RPMI8226 (cell line): ENCODE measurements at places on chromosomes 2 and 18.

GRCh38 chr18:57051657-57052044 is 95.2 kb upstream of the BOD1L2 start:
- peak; percentile 30 for DNase-seq

- DNase-seq = no peak
Measured at GRCh38 chr2:22279541-22279940, 1105.4 kb upstream of the KLHL29 start.

DNA sequence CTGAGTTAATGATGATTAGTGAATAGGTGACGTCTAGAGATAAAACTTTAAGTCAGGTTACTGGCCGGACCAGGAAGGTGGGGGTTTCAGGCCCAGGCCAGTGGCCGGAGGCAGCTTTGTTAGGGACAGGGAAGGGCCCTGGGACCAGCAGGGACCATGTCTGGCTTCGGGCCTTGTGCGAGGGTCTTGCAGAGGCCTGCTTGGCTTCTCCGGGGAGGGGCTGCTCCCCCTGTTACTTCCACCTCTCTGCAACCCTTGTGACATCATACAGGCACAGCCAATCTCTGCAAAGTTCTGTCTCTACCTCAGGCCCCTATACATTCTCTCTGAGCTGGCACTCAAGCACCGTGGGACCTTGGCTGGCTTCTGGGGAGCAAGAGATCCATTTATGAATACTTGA is at the start of gene ALLC:
TSS of gene ALLC (plus strand) at position 320 of the 400 bp plus-strand sequence. CDS start 12,958 bp downstream, outside the sequence.
- no peak for DNase-seq

DNA sequence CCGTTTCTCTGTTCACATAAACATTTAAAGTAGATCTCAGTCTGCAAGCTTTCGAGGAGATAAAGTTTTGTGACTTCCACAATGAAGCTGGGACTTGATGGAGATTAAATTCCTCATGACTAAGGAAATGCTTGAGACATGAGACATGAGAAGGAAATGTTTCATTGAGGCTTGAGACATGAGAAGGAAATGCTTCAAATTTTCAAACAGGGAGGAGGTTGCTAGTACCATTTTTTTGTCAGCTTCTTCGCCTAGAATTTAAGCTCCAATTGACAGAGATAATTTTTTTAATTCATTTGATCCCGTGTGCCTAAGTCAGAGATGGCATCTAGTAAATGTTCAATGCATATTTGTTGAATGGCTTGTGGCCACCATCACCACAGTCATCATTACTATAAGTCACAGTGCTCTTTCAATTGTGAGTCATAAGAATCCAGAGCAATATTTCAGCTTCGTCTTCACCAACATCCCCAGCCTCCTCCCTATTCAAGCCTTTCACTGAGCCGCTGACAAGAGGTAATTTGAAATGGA is 543 bp upstream of the MARCHF4 start:
- DNase-seq = no peak

DNA sequence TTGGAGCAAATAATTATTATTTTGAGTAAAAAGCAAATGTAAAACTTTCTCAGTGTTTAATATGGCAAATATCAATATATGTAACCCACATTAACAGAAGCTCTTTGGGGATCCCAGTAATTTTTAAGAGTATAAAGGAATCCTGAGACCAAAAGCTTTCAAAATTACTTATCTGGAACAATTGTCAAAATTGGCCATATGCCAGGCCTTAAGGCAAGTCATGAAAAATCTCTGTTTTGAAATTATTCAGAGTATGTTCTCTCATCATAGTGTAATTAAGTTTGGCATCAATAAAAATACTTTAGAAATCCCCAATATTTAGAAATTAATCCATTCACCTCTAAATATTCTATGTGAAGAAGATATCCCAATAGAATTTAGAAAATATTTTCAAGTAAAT is 225.3 kb upstream of the ARL4C start:
- no peak for DNase-seq

DNA sequence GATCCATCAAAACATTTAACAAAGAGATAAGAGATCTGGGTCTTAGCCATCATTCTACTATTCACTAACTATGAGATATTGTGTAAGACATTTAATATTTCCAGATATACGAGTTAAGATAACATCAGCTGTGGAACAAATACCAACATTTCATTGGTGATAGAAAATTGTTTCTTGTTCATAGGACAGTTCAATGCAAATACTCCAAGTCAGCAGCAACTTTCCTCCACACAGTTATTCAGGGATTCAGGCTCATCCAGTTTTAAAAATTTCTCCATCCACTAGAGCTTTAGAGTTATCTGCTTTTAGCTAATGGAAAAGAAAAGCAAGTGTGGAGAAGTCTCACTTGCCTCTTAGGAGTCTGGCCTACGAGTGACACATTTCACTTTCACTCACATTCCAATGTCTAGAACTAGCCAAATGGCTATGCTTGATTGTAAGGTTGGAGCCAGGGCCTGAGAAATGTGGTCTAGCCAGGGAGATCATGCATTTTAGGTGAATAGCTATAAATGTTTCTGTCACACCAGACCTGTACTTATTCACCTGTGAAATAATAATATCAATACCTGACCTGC is 119.3 kb upstream of the MAPRE2 start:
- DNase-seq = no peak

- DNase-seq = no peak
Measured at GRCh38 chr2:11411244-11411643, 54.7 kb downstream of the E2F6 start.

GRCh38 chr2:56170504-56170903 is 13.3 kb upstream of the CCDC85A start:
- no peak for DNase-seq

DNA sequence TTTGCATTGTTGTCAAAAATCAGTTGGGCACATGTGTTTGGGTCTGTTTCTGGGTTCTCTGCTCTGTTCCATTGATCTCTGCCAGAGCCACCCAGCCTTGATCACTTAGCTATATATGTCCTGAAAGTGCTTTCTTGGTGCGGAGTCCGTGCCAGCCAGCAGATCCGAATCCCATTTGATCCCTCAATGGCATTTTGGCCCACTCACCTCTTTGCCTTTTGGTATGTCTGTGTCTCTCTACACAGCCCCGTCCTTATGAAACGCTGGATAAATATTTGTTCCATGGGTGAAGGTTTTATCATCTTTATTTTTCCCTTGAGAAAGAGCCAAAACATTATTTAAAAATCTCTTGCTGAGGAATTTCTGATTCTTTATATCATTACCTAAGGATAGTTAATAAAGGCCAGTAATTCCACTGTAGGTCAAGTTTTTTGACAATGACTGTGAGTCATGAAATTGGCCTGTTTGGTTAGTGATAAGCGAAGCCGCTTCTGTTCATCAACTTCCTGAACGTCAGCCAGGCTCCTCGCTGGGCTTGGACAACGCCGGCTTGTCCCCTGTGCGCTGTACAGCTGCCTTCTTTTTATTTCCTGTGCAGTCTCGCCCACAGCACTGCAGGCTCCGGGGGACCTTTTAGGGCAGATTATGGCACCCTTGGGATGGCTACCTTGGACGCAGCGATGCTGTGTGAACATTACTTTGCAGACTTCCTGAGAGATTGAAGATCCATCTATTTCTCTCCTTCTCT is 24.9 kb downstream of the MTCL1 start:
- no peak for DNase-seq

GRCh38 chr2:19461504-19462255 is 103.3 kb upstream of the OSR1 start:
- no peak for DNase-seq

GRCh38 chr2:64637000-64637635 is 16.6 kb downstream of the SERTAD2 start:
- peak; percentile 80 for DNase-seq

DNA sequence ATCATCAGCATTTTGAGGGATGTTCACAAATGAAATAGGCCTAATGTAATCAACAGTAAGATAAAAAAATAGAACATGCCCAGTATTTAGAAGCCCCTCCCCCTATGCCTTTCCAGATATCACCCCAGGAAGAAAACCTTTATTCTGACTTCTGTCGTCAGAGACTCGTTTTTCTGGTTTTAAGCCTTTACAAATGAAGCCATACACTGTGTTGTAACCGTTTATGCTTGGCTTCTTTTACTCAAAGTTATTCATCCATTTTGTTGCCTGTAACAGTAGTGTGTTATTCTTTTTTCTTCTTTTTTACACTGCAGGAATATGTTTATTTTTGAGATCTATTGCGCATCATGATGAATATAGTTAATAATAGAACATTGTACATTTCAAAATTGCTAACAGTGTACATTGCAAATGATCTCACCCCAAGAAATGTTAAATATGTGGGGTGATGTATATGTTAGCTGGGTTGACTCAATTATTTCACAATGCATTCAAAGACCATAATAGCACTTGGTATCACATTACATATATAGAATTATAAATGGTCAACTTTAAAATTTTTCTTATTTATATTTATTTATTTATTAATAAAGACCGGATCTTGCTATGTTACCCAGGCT is 28.1 kb upstream of the PNPT1 start:
- DNase-seq = no peak

GRCh38 chr2:18991177-18992168 is 366.9 kb downstream of the OSR1 start:
- DNase-seq = no peak

- DNase-seq = peak; percentile 75
Measured at GRCh38 chr2:147689220-147689909, 155.5 kb upstream of the ACVR2A start.

DNA sequence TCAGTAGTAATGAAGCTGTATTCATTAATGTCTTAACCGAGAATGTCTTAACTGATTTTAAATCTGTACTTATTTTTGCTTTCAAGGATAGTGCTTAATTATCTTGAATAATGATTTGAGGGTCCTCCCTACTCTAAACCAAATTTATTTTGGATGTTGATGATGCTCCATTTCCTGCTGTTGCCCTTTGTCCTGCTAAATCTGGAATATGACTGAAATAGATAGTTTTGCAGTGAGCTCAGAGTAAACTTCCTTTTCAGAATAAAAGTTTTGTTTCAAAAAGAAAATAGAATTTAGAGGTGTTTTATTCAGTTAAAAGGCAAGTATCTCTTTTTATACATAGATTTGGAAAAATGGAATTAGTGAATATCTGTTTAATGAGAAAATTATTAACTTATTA is 8.1 kb downstream of the NBEAL1 start:
- DNase-seq = no peak

DNA sequence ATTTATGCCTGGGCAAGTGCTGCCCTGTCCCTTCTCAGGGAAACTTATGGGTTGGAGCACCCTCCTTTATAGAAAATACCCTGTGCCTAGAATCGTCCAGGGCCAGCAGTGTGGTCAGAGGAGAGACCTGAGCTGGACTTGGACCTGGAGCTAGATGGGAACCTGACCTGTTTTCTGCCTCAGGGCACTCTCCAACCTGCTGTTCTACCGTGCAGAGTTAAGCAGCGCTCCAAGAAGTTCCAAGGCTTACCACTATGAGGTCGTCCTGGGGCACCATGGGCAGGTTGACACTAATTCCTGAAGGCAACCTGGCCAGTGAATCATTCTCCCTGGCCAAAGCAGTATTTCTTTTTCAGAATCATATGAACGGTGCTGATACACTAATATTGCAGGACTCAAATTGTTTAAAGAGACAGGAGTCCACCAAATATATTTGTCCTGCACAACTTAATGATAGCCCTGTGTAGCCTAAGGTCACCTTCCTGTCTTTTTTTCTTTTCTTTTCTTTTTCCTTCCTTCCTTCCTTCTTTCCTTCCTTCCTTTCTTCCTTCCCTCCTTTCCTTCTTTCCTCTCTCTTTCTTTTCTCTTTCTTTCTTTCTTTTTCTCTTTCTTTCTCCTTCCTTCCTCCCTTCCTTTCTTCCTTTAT is 455.4 kb upstream of the HNMT start:
- no peak for DNase-seq

DNA sequence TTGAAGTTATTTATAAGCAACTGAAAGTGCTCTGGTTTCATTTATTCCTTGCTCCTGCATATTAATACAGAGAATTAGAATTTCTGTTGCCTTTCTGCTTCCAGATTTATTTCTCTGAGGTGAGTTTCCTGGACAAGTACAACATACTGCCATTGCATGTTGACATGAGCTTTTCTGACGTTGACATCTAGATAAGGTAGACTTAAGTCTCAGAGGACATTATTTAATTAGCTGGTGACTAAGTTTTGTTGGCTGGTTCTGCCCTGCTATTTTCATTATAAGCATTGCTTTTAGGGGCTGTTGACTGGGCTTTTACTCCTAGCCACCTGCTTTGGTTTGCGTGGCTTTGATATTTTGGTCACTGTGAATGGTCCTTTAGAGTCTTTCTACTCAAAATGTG is 282.9 kb upstream of the SPRED2 start:
- no peak for DNase-seq

DNA sequence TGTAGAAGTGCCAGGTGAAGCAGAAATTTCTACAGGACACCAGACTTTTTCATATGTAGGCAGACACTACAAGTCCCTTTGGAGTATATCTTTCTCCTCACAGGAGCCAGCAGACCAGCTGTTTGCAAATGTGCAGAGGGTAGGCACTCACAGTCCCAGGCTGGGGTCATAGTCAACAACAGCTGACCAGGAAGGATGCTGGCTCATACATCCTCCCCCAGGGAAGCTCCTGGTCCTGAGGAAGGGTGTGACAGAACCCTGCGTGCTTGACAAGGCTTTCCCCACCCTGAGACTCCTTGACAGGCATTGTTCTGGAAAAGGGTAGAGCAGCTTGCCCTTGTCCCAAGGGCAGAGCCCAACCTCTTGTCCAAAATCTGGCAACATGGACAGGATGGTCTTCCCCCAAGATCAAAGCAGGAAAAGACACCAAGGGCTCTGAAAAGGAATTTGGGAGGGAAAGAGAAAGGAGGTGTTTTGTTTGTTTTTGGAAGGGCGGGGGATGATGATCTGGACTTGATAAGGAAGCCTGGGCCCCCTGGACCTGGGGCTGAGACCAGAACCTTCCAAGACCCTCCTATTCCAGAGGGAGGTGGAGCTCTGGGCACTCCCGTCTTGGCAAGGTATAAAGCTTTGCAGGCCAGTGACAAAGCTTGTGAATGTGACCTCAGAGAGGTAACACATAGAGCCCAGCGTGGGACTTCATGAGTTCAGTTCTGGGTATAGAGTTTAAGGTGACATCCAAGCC is 87.1 kb downstream of the GFPT1 start:
- DNase-seq = no peak

- DNase-seq = no peak
Measured at GRCh38 chr18:22705328-22705727, 227.8 kb upstream of the RBBP8 start.

DNA sequence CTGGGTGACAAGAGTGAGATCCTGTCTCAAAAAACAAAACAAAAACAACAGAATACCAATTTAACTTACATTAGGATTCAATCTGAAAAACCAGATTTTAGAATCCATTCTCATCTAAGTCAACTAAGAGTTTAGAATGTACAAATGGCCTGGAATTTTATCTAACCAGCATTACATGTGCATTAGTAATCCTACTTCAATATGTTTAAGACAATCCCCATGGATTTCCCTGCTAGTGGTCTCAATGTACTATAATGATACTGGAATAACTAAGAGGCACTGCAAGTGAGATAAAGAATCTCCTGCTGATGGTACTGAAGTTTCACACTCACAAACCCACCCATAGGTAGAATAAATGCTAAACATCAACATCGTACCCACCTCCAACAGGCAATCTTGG is 53.9 kb upstream of the DNER start:
- no peak for DNase-seq
